ENCODE measurements at places on chromosomes 6 and 20. TPM values are rescaled to one million over a fixed set of nuclear protein-coding genes. Genes with fewer than 3 reads are reported as not detected.

DNA sequence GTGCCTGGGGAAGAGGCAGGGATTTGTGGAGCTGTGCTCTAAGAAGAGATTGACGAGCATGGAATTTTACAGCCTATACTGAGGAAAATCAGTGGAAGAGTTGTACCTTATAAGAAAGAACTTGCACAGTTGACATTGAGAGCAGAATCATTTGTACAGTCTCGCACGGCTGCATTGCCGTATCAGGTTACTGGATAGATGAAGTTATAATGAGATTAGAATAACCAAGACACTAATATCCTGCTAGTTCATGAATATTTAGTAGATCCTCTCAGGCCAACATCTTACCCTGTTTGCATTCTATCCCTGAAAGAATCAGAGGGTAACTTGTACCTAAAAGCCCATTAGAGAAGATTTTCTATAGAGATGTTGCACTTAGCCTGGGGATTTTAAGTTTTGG lies 447.1 kb downstream of the PREX1 start:
- DNase-seq = no peak

- no peak for DNase-seq
These were observed 33.9 kb downstream of the COL12A1 start for GRCh38 chr6:75171986-75172385.

DNA sequence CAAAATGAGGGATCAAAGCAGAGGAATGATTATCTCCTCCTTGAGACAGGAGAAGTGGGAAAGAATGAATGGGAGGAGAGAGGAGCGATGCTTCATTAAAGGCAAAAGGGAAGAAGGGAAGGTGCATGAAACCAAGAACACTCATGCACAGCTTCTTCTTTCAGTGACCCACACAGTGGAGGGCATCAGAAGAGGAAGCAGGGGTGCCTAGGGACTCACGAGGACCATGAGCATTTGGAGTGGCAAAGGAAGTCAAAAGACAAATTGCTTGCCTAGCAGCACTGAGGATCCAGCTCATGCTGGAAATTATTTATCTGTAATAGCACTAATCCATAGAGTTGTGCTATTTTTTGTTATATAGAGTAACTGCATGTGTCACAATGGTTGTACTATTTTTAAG lies 66.1 kb downstream of the SMLR1 start:
- DNase-seq = no peak

DNA sequence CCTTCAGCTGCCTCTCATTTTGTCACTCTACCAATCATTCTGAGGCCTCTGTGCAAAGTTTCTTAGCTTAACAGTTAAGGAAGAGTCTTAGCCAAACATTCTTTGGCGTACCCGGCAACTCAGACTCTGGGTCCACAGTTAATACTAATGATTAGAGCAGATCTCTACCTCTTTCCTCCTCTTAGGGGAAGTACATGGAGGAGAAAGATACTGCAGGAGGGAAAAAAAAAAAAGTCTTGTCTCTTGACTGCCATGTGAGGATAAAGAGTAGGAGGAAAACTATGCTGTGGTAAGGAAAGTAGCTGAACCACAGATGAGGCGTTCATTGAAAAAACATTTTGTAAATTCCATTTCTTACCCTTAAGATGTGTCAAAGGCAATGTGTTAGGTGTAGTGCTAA lies 44.0 kb upstream of the MARCKS start:
- no peak for DNase-seq

DNA sequence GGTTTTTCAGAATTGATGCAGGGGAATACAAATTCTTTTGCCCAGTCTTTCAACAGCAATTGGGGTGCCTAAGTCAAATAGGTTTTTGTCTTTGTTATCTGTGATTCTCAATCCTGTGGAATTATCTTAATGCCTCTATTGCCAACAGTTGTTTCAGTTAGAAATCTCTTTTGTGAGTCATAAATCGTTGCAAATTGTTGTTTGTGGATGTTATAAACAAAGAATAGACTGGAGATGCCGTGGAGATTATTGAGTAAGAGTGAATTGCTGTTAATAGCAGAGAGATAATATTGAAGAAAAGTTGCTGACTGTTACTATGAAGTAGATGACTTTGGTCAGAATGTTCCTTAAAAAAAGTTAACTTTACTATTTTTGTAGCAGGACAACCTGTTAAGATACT lies 63.7 kb upstream of the POPDC3 start:
- no peak for DNase-seq

- DNase-seq = no peak
These were observed 108.4 kb upstream of the FOXQ1 start for GRCh38 chr6:1203546-1203945.

GRCh38 chr20:36477475-36477874 lies 63.8 kb upstream of the MYL9 start:
- no peak for DNase-seq

- DNase-seq = no peak
These were observed 77.6 kb downstream of the HIVEP2 start for GRCh38 chr6:142867355-142867801.

GRCh38 chr6:135424385-135424784 lies 73.2 kb downstream of the AHI1 start:
- DNase-seq = no peak

- no peak for DNase-seq
These were observed 6.3 kb upstream of the HDDC2 start for GRCh38 chr6:125307964-125308615.

DNA sequence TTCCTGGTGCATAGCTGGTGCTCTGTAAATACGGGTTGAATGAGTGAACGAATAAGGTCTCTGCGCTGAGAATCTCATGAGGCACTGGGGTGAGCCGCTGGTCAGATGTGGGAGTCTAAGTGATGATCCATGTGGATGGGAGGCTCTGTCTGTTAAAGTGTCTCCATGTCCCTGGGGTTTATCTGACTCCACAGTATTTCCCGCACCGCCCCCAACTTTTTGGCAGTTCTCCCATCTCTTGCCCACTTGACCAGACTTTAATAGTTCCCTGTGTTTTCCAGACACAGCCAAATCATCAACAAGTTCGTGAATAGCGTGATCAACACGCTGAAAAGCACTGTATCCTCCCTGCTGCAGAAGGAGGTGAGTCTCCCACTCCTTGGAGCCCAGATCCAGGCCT lies 9.9 kb downstream of the BPIFA2 start:
- DNase-seq = no peak

- no peak for DNase-seq
These were observed 84.0 kb downstream of the GPX5 start for GRCh38 chr6:28609672-28610071.

- DNase-seq = no peak
These were observed 50.0 kb upstream of the SCGN start for GRCh38 chr6:25601800-25602673.

DNA sequence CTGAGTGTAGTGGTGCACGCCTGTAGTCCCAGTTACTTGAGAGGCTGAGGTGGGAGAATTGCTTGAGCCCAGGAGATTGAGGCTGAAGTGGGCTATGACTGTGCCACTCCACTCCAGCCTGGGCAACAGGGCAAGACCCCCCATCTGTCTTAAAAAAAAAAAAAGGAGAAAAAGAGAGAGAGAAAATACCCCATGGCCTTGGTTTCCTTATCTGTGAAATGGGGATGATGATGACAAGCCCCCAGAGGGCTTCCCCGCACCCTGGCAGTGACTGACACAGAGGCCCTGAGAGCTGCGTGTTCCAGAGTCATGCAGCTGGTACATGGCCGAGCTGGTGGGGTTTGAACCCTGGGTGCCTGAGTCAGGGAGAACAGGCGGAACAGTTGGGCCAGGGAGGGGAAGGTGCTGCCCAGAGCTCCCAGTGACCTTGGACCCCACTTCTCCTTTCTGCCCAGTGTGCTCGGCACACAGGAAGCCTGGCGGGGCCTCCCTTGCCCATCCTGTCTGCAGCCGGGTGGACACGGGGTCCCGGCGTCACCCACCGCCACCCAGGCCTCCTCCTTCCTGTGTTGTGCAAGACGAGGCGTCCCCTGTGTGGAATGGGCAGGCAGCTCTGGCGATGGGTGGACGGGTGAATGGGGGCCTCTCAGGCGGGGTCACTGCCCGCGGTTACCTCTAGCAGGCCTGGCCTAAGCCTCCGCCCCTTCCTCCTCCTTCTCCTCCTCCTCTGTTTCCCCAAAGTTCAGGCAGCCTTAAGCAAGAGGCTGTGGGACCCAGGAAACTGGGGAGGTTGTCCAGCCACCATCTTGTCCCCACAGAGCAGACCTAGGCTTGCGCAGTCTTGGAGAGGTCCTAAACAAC lies 84.2 kb downstream of the CEBPB start:
- peak; percentile 88 for DNase-seq

GRCh38 chr6:129498541-129498940 lies 211.4 kb downstream of the ARHGAP18 start:
- DNase-seq = no peak

GRCh38 chr6:38845931-38846330 lies 130.8 kb downstream of the DNAH8 start:
- no peak for DNase-seq

- DNase-seq = no peak
These were observed 26.9 kb downstream of the GPRC6A start for GRCh38 chr6:116801971-116802370.

DNA sequence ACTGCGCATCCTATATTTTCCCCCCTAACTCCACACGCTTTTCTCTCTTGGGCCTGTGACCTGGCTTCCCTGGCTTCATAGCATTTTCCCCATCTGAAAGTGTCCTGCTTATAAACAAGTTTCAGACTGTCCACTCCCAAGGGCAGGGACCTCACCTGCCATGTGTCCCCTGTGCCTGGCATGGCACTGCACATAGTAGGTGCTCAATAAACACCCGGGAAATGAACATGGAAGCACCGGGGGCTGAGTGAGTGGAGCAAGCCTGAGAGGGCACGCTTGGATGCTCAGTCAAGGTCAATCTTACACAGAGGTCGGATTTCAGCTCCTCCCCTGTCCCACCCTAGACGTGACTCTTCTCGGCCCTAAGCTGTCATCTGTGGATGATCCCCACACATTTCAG lies 96.9 kb downstream of the NFATC2 start:
- no peak for DNase-seq

- DNase-seq = no peak
These were observed 45.2 kb upstream of the TFAP2A start for GRCh38 chr6:10460096-10460495.

GRCh38 chr6:170038708-170039107 lies 252.2 kb downstream of the DLL1 start:
- peak; percentile 64 for DNase-seq

Gene PKHD1
- under 0.01 TPM for total RNA-seq

Gene POM121L2
- total RNA-seq = not detected

Gene NHSL1
- 6.5 TPM for total RNA-seq

Gene CSNK2A1
- 63.7 TPM for total RNA-seq

Gene IMPG1
- total RNA-seq = not detected

Gene PRDM1
- total RNA-seq = 0.55 TPM

Gene OR14J1
- total RNA-seq = not detected

Gene CEP85L
- 17.4 TPM for total RNA-seq

Gene RSPH4A
- 0.33 TPM for total RNA-seq

Gene PTK7
- 4.8 TPM for total RNA-seq

Gene MAK
- not detected for total RNA-seq

Gene CCN2
- 43.5 TPM for total RNA-seq

Gene ESR1
- 2.2 TPM for total RNA-seq

Gene SLC13A3
- 1.1 TPM for total RNA-seq

Gene INSM1
- not detected for total RNA-seq

Gene DUSP22
- total RNA-seq = 113 TPM

Gene SLC17A3
- not detected for total RNA-seq
